Gastrocnemius medialis (tissue), 4 donors: ENCODE measurements at places on chromosomes 2 and 18. TPM values are rescaled to one million over a fixed set of nuclear protein-coding genes. Genes with fewer than 3 reads are reported as not detected.

- no peaks in the 10 kb centered on the region for H3K36me3 ChIP-seq
- no peaks in the 10 kb centered on the region for H3K4me1 ChIP-seq
- no peak overlapping the region for H3K4me3 ChIP-seq
- H3K27me3 ChIP-seq: no peaks in the 10 kb centered on the region
- no peak for DNase-seq
- H3K27ac ChIP-seq: no peak overlapping the region
Observed at GRCh38 chr18:8770657-8771056, 65.3 kb downstream of the MTCL1 start.

GRCh38 chr2:111665551-111666116 lies 218.4 kb downstream of the ANAPC1 start:
- no peaks in the 10 kb centered on the region for H3K27me3 ChIP-seq
- no peak overlapping the region for H3K4me3 ChIP-seq
- H3K36me3 ChIP-seq: no peaks in the 10 kb centered on the region
- no peak for DNase-seq
- H3K27ac ChIP-seq: no peak overlapping the region

GRCh38 chr18:3653851-3654441 lies 204.0 kb downstream of the TGIF1 start:
- H3K4me3 ChIP-seq: no peak overlapping the region
- H3K4me1 ChIP-seq: no peaks in the 10 kb centered on the region
- no peaks in the 10 kb centered on the region for H3K36me3 ChIP-seq
- DNase-seq: no peak
- no peaks in the 10 kb centered on the region for H3K27me3 ChIP-seq

DNA sequence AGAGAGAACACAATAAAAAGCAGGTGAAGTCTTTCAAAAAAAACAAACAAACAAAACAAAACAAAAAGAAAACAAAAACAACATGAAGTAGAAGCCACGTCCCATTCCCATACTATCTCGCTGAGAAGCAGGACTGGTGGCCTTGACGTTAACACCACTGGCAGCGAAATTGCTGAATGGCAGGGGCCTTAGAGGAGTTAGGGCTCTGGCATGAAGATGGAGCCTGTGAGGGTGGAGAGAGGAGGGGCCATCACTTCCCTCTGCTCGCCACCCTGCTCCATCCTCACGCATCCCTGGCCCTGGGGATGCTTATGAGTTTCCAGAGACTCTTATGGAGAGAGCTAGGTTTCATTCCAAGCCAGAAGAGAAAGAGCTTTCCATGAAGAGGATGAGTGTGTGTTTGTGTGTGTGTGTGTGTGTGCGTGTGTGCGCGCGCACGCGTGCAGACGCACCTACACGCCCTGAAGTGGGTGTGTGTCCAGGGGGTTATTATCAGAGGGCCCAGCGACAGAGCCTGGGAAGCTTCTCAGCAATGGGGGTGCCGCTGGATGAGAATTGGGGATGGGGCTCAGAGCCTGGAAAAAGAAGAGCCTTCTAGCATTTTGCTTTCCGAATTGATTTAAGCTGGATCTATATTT lies 20.4 kb upstream of the IMPA2 start:
- no peak overlapping the region for H3K27ac ChIP-seq
- H3K4me3 ChIP-seq: no peak overlapping the region
- H3K4me1 ChIP-seq: no peaks in the 10 kb centered on the region
- H3K36me3 ChIP-seq: no peaks in the 10 kb centered on the region
- DNase-seq: no peak

DNA sequence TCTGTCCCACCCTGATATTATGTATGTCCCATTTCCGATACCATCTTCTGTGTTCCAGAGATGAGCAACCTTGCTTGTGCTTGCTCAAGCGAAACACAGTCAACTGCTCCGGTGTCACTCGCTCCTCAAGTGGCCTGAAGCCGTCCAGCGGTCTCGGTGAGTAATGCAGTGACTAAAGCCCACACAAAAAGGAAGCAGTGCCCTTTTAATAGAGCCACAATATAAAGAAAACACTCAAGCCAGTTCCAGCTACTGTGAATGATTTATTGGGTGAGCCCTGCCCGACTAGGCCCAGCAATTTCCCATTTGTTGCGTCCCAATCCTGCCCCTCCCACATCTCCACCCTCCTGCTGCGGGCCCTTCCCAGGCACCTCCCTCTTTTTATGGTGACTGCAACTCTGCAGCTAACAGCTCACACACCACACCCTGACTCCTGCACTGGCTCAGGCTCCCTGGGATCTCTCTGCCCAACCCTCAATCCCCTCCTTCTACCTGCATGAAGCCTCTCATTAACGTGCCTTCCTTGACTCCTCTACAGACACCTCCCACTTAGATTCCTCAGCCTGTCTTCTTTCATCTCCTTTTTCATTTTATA lies 44.2 kb upstream of the DSC1 start:
- no peak overlapping the region for H3K27ac ChIP-seq
- H3K4me1 ChIP-seq: no peaks in the 10 kb centered on the region
- no peaks in the 10 kb centered on the region for H3K27me3 ChIP-seq
- H3K36me3 ChIP-seq: no peaks in the 10 kb centered on the region
- DNase-seq: peak; percentile 14

GRCh38 chr18:74108460-74108859 lies 39.2 kb downstream of the FBXO15 start:
- DNase-seq: no peak
- H3K27me3 ChIP-seq: no peaks in the 10 kb centered on the region
- H3K27ac ChIP-seq: no peak overlapping the region
- H3K4me3 ChIP-seq: no peak overlapping the region

GRCh38 chr2:98583276-98583675 lies 25.0 kb downstream of the COA5 start:
- H3K4me1 ChIP-seq: no peaks in the 10 kb centered on the region
- H3K27ac ChIP-seq: no peak overlapping the region
- no peaks in the 10 kb centered on the region for H3K27me3 ChIP-seq
- no peak overlapping the region for H3K4me3 ChIP-seq
- no peak for DNase-seq

- no peak overlapping the region for H3K4me3 ChIP-seq
- H3K27ac ChIP-seq: peak overlapping the region; percentile 93
- H3K4me1 ChIP-seq: peaks cover 61% of the 10 kb centered on the region
- peak; percentile 88 for DNase-seq
Observed at GRCh38 chr2:217897816-217898806, 104.7 kb downstream of the TNS1 start.

DNA sequence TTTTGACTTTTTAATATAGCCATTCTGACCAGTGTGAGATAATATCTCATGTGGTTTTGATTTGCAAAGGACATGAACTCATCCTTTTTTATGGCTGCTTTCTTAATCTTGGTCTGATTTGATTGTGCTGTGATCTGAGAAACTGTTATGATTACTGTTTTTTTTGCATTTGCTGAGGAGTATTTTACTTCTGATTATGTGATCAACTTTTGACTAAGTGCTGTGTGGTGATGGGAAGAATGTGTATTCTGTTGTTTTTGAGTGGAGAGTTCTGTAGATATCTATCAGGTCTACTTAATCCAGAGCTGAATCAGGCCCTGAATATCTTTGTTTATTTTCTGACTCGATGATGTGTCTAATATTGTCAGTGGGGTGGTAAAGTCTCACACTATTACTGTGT lies 16.8 kb downstream of the SP140L start:
- DNase-seq: no peak
- no peaks in the 10 kb centered on the region for H3K27me3 ChIP-seq
- H3K4me3 ChIP-seq: no peak overlapping the region
- H3K4me1 ChIP-seq: no peaks in the 10 kb centered on the region
- no peaks in the 10 kb centered on the region for H3K36me3 ChIP-seq
- H3K27ac ChIP-seq: no peak overlapping the region

- peaks cover 18% of the 10 kb centered on the region for H3K4me1 ChIP-seq
- peak; percentile 67 for DNase-seq
- peak overlapping the region; percentile 8 for H3K4me3 ChIP-seq
- H3K27me3 ChIP-seq: no peaks in the 10 kb centered on the region
- no peaks in the 10 kb centered on the region for H3K36me3 ChIP-seq
Observed at GRCh38 chr2:11597538-11598225, 63.8 kb downstream of the GREB1 start.

DNA sequence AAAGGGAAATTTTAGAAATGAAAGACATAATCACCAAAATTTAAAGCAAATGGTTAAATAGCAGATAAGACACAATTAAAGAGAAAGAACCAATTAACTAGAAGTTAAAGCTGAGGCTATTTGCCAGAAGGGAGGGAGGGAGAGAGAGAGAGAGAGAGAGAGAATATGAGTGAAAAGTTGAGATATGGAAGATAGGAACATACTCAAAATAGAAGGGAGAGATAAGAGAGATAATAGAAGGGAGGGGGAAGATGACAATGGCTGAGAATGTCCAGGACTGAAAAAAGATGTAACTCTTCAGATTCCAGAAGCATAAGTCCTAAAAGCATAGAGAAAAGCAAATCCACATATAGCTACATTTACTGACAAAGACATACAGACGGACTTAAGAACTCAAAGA lies 17.1 kb upstream of the AAK1 start:
- no peak for DNase-seq
- no peaks in the 10 kb centered on the region for H3K27me3 ChIP-seq
- H3K36me3 ChIP-seq: no peaks in the 10 kb centered on the region
- H3K4me1 ChIP-seq: no peaks in the 10 kb centered on the region
- H3K4me3 ChIP-seq: no peak overlapping the region

GRCh38 chr2:238082151-238082550 lies 18.0 kb upstream of the ESPNL start:
- H3K27me3 ChIP-seq: no peaks in the 10 kb centered on the region
- no peaks in the 10 kb centered on the region for H3K36me3 ChIP-seq
- no peak overlapping the region for H3K4me3 ChIP-seq
- H3K4me1 ChIP-seq: no peaks in the 10 kb centered on the region
- no peak for DNase-seq
- no peak overlapping the region for H3K27ac ChIP-seq

Gene ARHGEF4
- total RNA-seq: 4.7 TPM

- no peaks in the 10 kb centered on the region for H3K4me1 ChIP-seq
- H3K36me3 ChIP-seq: no peaks in the 10 kb centered on the region
Observed at GRCh38 chr2:165016772-165017411, 61.6 kb upstream of the SLC38A11 start.

Gene KHK
- 0.91 TPM for total RNA-seq

- H3K4me3 ChIP-seq: no peak overlapping the region
- H3K4me1 ChIP-seq: no peaks in the 10 kb centered on the region
- DNase-seq: no peak
Observed at GRCh38 chr2:15860760-15861159, 79.6 kb upstream of the MYCN start.

DNA sequence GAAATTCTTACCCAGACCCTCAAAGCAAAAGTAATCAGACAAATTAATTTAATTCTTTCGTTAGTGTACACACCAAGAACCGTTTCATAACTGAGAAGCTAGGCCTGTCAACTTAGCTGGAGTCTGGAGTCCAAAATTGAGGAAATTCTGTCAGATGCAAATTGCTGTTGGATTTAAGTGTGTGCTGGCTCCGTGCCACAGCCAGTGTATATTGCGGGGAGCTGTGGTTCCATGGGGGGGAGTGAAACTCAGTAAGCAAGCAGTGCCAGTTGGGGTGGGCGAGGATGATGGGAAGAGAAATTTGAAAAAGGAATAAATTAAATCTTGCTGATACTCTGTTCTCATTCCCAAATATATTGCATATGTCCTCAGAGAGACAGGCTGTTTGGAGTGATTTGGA lies 4.0 kb downstream of the ARPC2 start:
- no peaks in the 10 kb centered on the region for H3K36me3 ChIP-seq
- no peaks in the 10 kb centered on the region for H3K27me3 ChIP-seq
- H3K27ac ChIP-seq: peak overlapping the region; percentile 96
- DNase-seq: no peak
- H3K4me3 ChIP-seq: no peak overlapping the region
- peaks cover 67% of the 10 kb centered on the region for H3K4me1 ChIP-seq

Gene DNAH7
- total RNA-seq: not detected

Gene NCKAP5
- 0.55 TPM for total RNA-seq

Gene MOCOS
- total RNA-seq: 0.46 TPM

- peak overlapping the region; percentile 75 for H3K27ac ChIP-seq
- H3K4me3 ChIP-seq: no peak overlapping the region
- peaks cover 14% of the 10 kb centered on the region for H3K4me1 ChIP-seq
- no peaks in the 10 kb centered on the region for H3K36me3 ChIP-seq
Observed at GRCh38 chr2:86026744-86027065, 79.0 kb downstream of the POLR1A start.
